NCI-H2029 treated with DMSO at 0.1 percent for 48 hours (cell line): ENCODE measurements at places on chromosomes 6 and 20.
A peak's percentile ranks its signal among the peaks of the same experiment; 100 is the strongest.

DNA sequence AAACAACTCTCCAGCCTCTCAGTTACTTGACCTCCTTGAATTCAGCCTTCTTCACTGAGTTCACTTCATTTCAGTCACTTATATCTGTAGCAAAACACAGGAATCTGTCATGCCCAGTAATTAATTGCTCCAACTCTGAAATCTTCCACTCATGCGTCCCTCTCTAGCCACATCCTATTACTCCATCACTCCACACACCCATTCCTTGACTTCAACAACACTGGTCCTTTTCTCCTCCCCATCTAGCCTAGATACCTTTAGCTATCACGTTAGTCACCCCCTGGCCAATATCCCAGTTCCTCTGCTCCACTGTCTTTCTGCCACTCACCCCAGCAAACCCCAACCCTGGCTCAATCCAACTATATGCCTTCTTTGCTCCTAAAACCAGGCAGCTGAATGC, 7.7 kb downstream of the ZHX3 start:
- DNase-seq: no peak

GRCh38 chr6:16876201-16876600, 114.9 kb upstream of the ATXN1 start:
- no peak for DNase-seq

DNA sequence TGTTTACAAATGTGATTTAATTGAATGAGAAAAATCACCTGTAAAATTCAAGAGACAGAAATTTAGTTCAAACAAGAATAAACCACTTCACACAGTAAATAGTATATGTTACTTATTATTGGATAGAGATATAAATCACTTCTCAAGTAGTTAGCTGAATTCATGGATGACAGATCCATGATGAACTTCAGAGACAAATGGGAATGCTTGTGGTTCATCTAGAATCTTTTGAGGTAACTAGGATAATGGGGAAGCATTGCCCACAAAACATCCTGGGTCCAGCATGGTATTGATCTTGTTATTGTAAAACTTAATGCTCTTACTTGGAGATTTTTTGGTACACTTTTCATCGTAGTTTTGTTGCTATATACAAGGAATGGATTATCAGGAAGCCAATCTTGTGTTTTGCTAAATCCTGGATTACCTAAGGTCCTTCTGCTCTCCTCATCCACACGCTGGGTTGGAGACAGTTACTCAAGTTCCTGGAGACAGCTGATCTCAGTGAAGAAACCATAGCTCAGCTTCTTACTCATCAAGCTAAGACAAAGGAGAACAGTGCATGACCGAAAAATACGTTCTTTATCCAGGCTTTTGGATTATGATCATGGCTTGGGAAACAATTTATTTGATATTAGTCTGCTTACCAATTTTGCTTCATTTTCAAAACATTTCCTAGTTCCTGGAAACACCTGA, 142.5 kb upstream of the PREP start:
- no peak for DNase-seq

DNA sequence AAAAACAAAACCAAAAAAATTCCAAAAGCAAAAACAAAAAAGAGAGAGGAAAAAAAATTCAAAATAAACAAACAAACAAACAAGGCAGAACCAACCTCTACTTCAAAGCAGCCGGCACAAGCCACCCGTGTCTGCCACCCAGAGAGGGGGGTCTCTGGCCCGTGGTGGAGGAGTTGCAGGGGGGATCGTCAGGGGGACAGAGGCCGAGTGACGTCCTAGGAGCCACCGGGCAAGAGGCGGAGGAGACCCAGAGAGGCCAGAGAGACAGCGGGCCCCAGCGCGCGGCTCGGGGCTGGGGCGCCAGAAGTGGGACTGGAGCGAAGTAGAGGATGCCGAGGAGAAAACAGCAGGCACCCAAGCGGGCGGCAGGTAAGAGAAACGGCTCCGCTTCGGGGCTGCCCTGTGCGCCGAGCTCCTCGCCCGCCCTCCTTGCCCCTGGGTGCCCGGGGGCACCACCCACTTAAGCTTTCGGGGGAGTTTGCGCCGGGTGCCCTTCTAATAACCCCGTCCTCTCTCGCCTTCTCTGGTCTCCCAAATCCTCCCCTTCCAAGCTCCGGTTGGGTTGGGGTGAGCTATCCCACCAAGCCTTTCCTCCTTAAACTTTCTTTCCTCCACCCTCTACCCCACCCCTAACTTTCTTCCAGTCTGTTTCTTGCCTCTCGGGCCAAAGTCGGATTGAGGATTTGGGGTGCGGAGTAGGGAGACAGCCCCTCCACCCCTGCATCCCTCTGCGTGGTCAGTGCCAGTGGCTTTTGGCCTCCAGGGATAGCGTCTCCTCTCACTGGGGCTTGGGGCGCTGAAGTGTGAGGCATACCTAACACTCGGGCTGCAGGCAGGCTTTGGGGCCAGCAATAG, 1.0 kb downstream of the TSHZ2 start:
- DNase-seq: peak; percentile 17

DNA sequence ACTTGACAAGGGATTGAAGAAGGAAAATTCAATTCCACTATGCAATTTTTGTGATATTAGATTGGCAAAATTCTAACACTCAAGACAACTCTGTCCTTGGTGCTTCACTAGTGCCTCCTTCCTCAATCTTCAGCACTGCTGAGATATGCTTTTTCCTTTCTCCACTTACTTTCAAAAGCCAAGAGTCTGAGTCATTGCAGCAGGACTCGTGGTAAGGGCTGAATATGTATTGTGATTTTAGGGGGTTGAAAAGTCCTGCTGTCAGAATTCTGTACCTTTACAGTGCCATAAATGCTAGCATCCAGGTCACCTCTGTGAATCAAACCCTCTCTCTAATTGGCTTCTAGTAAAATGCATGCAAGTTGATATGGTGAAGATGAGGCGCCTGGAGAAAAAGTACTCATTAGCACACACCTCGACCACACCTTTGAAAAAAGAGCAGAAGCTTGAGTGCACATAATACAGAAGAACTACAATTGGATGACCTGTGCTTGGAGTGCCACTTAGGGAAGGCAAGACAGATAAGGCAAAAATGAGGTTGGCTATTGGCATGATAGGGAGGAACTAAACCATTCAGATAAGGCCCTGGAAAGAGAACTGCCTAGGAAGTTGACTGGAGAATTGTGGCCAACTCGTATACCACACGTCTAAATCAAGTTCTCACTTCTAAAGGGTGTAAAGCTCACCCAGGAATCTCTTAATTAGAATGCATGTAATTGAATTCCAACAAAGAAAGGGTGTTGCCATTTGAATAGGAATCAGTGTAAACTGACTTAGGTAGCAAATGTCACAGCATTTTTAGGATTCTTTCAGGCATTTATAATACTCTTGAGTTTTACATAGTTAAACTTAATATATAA, 43.6 kb upstream of the FAM83B start:
- no peak for DNase-seq

- DNase-seq: no peak
Observed at GRCh38 chr20:40806929-40807820, 118.1 kb upstream of the MAFB start.

GRCh38 chr6:7628909-7629308, 38.9 kb downstream of the SNRNP48 start:
- no peak for DNase-seq

DNA sequence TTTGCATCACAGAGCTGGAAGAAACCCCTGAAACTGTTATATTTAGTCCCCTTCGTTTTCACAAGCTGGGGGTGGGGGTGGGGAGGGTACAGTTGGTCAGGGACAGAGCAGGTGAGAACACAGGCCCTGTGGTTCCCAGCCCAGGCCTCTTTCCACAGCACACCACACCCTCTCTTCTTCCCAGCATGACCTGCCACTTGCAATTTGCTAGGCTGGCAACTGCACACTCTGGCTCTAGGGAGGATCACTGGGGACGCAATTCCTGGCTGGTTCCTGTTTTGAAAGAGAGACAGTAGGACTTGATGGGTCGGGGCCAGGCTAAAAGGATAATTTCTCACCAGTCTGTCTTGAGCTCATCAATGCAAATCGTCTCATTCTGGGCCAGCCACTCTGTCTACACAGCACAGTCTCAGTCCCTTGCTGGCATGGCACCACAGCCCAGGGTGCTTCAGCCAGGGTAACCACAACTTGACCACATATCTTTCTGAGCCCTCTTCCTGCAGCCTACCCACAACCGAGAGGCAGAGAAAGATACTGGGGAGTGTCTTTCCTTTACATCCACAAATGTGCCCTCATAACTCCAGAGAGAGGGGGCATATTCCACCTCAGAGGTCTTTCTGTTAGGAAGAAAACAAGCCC, 41.7 kb upstream of the EMILIN3 start:
- no peak for DNase-seq

DNA sequence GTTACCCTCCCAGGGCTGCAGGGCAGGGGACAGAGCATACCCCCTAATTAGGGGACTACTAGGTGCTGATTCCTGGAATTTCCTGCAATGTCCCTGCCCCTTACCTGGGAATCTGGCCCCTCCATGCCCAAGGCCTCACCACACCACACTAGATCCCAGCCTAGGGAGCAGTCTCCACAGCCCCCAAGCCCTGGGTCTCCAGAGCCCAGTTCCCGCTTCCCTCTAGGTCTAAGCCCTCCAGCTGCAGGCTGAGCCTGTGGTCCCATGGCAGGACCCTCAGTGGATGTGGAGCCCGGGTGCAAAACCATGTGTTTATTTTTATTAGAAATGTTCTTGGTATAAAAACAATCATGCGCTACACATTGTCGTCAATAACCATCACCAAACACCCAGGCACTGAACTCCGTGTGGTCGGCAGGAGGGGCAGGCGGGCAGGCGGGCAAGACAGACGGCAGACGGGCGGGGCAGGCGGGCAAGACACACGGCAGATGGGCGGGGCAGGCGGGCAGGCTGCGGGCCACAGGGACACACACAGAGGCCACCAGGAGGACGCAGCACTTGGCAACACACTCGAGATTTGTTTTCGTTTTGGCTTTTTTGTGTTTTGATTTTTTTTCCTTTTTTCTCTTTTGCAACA, 124.2 kb downstream of the GRM4 start:
- no peak for DNase-seq

DNA sequence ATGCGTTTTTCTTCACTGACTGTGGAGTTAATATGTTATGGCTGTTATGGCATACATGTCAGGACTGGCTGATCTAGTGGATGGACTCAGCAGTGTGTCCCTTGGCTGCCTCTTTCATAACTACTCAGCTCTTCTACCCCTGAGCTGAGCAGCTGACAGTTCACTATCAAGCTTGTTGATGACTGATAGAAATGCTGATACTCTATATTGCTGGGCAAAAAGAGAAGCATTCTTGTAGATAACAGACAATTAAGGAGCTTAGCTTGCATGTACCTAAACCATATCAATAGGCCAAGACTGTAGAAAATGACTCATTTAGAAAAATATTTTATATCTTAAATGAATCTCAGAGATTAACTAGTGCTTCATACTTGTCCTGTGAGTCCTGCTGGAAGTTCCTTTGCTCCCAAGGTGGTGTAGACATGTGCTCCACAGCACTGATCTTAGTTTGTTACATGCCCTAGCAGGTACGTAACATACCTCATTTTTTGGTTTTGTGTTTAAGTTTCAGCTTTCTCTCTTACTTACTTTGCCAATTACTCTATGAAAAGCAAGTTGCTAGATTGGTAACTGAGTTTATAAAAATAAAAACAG, 236.9 kb downstream of the GMDS start:
- no peak for DNase-seq

- DNase-seq: peak; percentile 53
Observed at GRCh38 chr6:33826537-33826936, 22.7 kb upstream of the MLN start.

DNA sequence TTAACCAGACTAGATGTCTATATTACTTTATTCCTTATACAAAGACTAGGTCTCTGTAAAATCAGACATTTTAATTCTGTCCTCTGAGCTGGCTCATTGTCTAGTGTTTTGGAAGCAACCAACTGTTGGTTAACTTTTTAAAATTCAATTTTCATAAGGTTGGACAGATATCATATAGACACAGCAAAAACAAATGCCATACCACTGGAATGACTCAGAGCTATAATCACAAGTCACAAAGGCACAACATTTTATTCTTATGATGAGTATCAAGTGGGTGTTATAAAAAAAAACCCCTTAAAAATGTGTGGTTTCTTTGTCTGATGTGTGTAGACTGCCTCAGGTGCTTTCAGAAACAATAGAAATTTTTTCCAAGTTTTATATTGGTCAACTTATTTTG, 296.2 kb upstream of the MARCKS start:
- no peak for DNase-seq

DNA sequence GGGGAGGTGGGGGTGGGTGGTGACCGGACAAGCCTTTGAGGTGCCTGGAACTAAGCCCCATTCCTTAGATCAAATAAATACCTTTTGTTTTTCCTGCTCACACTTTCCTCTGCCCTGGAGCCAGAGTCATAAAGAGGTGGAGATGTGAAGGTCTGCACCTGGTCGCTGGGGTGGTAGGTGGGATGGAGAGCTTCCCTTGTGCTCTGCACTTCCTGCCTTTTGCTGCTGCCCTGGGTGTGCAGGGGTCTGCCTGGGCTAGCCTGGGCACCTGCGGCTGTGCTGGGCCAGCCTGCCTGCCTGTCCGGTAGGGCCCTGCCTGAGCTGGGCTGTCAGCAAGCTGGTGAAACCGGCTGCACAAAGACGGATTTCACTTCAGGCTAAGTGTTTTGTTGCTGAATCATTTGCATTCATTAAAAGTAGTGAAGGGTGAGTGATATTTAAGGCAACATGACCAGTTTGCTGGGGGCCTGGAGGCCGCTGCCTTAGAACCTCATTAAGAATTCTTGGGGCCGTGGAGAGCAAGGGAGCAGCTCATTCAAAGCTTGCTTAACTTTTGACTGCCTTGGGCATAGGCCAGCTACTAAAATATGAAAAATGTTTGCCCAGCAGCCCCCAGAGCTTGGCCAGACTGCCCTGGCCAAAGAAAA, 20.5 kb downstream of the PTK7 start:
- DNase-seq: no peak

GRCh38 chr20:25009218-25010145, 16.9 kb upstream of the APMAP start:
- peak; percentile 91 for DNase-seq

GRCh38 chr20:60407011-60407771, 449.0 kb downstream of the CDH26 start:
- no peak for DNase-seq

DNA sequence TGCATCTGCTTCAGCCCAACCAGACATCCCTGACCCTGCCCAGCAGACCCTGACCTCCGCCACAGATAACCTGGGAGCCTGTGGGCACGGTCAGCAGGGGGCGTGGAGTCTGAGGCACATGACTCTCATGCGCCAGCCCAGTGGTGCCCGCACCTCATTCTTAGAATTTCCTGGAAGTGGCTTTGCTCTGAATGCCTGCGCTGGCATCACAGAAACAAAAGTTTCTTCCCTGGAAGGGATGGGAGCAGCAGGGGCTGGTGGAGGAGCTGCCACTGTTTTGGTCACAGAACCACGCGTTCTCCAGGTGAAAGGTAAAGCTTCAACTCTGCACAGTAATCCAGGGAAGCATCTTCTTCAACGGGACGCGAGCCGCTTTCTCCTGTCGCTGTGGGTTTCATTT, 67.9 kb upstream of the DUSP22 start:
- DNase-seq: no peak
